CD14-positive monocyte (primary cell): ENCODE measurements at places on chromosomes 1 and 21.

DNA sequence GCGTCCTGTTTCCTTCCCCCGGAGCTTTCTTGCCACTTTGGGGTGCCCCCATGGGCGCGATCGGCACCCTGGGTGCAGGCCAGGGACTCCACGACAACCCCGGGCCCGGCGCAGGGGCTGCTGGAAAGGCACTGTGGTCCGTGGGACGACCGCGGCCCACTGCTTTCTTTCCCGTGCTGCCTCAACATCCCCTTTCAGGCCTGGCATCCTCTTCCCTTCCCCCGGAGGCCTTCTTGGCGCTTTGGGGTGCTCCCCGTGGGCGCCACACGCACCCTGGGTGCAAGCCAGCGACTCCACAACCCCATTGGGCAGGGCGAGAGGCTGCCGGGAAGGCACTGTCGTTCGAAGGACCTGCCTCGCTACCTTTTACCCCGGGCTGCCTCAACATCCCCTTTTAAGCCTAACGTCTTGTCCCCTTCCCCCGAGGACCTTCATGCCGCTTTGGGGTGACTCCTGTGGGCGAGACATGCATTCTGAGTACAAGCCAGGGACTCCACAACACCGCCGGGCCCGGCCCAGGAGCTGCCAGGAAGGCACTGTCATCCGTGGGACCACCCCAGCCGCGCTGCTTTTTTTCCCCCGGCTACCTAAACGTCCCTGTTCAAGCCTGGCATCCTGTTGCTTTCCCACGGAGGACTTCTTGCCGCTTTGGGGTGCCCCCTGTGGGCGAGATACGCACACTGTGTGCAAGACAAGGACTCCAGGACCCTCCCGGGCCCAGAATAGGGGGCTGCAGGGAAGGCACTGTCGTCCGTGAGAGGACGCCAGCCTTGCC lies 137.8 kb downstream of the LIPI start:
- DNase-seq, result no peak

DNA sequence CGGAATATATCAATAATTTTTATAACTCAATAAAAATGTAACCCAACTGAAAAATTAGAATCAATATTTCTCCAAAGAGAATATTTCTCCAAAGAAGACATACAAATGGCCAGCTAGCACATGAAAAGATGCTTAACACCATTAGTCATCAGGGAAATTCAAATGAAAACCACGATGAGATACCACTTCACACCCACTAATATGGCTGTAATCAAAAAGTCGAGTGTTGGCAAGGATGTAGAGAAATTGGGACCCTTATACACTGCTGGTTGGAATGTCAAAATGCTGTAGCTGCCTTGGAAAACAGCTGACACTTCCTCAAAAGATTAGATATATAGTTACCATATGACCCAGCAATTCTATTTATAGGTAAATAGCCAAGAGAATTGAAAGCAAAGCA lies 133.0 kb downstream of the GPR52 start:
- no peak for DNase-seq

GRCh38 chr1:170623171-170623570 lies 40.8 kb upstream of the PRRX1 start:
- no peak for DNase-seq

GRCh38 chr1:70586046-70586445 lies 175.0 kb downstream of the CTH start:
- DNase-seq, result no peak

- DNase-seq, result no peak
Measured at GRCh38 chr1:34713443-34713842, 41.4 kb upstream of the GJB5 start.

DNA sequence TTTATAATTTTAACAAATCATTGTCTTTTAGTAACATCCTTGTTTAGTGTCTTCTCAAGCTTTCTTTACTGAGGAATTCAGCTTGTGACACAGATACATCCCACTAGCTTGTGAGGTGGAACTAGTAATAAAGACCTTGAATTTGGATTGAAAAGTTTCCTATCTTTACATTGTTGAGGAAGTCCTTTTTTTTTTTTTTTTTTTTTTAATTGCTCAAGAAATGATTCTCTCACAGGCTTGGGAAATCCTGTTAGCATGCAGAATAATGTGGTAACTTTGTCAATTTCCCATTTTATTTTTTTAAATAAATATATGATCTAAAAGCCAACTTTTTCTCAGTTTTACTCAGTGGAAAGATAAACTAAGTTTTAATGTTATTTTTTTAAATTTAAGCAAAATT lies 15.8 kb downstream of the DENND2D start:
- DNase-seq, result peak; percentile 62

- DNase-seq, result peak; percentile 5
Measured at GRCh38 chr1:199585392-199585791, 442.1 kb upstream of the NR5A2 start.

- DNase-seq, result no peak
Measured at GRCh38 chr21:32278103-32278502, 746 bp downstream of the MIS18A start.

DNA sequence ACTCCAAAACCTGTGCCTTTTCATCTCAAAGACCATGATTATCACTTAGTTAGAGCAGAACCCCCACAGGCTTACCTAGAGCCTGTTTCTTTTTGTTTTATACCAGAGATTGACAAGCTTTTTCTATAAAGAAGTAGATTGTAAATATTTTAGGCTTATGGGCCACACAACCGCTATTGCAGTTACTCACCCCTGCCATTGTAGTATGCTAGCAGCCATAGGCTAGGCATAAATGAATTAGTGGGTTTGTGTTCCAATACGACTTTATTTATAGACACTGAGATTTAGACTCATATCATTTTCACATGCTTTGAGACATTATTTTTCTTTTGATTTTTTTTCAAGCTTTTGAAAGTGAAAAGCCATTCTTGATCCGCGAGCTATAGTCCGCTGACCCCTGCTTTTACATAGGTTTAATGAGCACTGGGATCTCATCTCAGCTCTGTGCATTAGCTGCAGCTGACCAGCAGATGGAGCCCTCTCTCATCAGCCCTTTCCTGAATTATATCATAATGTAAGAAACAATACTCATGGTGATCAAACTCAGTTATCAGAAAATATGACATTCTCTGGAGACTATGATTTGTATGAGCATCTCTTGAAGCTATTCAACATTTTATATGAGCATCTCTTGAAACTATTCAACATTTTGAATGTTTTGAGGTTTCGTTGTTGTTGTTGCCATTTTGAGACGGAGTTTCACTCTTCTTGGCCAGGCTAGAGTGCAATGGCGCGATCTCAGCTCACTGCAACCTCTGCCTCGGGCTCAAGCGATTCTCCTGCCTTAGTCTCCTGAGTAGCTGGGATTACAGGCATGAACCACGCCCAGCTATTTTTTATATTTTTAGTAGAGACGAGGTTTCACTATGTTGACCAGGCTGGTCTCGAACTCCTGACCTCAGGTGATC lies 111.9 kb upstream of the L1TD1 start:
- DNase-seq, result peak; percentile 13

- DNase-seq, result no peak
Measured at GRCh38 chr1:181806746-181807145, 254.8 kb downstream of the ZNF648 start.

DNA sequence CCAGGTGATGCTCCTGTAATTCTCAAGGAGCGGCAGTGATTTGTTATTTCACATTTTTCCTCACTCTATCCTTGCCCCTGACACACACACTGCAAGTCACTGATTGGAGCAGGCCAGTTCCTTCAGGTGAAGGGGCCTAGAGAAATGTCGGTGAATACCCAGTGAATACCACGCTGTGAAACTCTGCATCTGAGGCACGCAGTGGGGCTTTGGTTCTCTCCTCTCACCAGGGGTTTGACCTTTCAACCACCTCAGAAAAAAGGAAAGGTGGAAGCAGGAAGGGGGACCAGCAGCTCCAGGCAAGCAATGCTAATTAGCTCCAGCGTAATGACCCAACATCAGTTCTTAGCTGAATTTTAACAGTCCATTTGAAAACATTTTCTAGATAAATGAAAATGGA lies 532 bp upstream of the FAM177B start:
- DNase-seq, result no peak

- DNase-seq, result no peak
Measured at GRCh38 chr1:193187114-193187513, 701 bp upstream of the B3GALT2 start.

DNA sequence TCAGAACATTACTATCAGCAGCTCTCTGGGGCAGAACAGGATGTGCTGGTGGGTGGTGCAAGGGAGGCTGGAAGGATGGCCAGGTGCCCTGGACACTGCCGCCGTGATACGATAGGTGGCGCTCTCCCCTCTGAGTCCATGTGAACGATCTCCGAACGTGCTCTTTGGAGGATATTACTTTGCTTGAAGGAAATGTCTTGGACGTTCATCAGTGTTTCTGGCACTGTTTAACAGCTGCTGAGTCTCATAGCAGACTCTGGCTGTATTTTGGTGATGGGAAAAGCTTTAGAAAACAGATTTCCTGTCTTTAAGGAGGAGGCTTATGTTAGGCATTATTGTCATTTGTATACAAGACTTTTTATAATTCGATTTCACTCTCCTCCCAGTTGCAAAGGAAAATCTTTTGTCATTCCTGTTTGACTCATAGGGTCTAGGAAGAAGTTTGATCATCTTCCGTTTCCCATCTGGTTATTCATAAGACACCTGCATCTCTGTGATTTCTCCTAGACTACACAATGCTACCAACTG lies 386.2 kb upstream of the ADGRL2 start:
- peak; percentile 5 for DNase-seq

- DNase-seq, result no peak
Measured at GRCh38 chr21:36199021-36199420, 42.4 kb downstream of the DOP1B start.
